ENCODE measurements at places on chromosomes 11 and 22.

- DNase-seq = no peak
These were observed 26.7 kb downstream of the DHCR7 start for GRCh38 chr11:71421392-71421950.

GRCh38 chr11:108125096-108125495, 3.7 kb downstream of the ACAT1 start:
- peak; percentile 21 for DNase-seq

GRCh38 chr11:60813324-60813723, 28.2 kb downstream of the MS4A10 start:
- no peak for DNase-seq

DNA sequence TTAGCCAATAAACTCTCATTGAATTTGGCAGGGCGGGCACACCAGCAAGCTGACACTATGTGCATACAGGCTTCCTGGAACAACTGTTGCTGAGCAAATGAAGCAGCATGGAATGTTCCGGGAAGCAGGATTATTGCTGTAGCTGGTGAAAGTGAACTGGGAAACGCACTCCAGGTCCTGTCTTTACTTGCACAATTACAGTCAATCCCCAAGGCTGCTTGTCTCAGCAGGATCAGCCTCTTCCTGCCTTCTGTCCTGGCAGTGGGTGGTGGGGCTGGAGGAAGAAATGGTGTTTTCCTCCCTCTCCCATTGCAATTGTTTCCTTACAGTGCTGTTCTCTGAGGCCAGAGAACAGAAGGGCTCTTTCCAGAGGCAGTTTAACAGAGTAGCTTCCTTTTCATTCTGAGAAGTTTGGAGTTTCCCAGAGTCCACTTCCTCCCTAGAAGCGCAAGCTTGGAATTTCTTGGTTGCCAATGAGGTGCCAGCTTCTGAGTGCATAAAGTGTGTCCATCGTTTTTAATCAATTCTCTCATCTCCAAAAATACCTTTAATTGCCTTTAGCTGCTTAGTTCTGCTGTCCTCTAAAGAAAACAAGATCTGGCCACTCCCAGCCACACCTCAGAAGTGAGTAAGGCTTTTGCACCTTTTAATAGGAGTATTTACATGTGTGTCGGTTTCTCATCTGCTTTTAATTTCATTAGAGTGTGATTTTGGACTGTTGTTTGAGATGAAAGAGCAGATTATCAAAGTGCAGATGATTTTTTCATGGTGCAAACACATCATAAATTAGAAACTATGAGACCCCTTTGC, 19.9 kb downstream of the CD44 start:
- no peak for DNase-seq

DNA sequence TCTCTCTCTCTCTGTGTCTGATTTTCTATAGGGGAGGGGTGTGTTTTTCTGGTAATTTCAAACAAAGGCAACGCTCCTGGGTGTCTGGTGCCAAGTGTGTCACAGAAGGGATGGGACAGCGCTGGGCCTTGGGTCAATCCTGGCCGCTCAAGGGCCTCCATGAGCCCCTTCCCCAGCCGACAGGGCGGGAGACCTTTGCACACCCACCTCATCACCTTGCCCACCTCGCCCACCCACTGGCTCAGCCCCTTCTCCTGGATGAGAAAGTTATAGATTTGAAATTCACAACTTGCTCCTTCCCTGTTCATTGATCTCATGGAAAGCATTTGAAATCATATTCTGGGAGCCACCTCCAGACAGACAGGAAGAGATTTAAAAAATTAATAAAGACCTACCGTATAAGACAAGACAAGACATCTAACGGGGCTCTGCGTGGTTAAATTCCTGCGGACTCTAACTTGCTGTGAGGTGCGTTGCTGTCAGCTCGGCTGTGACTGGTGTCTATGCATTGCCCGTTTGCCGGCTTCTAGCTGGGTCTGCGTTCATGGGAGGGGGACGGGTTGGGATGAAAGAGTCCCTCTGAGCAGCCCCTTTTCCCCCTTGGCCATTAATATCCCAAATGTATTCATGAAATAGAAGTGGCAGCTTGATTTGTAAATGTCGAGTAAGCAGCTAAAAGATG, 27.0 kb downstream of the MPPED1 start:
- DNase-seq = no peak

GRCh38 chr11:132184079-132184478, 813.7 kb downstream of the NTM start:
- DNase-seq = no peak

DNA sequence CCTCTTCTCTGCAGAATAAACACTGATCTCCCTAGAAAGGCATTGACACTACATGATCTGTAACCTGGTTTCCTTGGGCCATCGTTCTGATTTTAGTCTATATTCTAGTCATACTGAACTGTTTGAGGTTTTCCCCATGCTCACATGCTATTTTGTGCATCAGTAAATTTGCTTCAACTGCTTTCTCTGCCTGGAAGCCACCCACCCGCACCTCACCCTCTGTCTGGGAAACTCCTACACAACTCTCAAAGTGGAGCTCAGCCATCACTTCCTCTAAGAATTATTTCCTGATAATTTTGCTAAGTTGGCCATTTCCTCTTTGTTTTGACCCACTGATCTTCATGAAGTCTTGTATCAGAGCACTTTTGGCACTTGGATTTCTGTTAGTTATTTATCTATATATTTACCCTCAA, 36.1 kb downstream of the MMP20 start:
- no peak for DNase-seq

- DNase-seq = peak; percentile 76
These were observed 638 bp upstream of the PITPNM1 start for GRCh38 chr11:67505605-67506396.

DNA sequence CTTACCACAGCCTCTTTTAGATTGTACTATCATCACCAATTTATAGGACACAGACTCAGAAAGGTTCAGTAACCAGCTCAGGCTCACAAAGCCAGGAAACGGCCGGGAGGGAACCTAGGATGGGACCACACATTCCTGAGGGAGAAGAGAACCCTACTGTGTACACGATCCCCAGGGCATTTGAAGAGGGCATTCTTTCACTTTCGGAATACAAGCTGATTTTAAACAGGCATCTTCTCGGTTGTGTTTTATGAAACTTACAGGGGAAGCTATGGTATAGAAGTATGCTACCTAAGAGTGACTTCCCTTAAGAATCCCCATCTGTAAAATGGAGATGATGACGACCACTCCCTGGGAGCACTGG, 19.0 kb downstream of the SMCO4 start:
- no peak for DNase-seq

DNA sequence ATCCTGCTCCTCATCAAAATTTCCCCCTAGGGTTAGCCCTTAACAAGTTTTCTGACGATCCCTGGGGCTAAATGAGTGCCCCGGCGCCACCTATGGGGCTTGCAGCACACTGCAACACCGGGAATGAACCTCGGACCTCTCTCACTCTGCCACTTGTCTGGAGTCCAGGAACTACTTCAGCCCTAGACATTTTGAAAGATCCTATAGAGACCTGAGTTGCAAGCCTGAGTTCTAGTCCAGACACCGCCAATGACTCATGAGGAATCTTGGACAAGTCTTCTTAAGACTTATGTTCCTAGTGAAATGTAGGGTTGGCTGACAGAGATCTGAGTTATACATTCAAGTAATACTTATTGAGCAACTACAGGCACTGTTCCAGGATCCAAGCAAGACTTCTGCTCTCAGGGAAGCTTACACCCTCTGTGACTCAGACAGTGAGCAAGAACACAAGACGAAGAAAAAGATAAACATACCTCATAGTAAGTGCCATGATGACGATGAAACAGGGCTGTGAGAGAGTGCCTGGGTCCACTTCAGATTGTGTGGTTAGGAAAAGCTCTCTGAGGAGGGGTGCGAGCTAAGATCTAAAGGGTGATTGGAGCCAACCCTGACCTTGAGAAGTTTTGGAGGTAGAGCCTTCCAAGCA, 10.2 kb upstream of the STK33 start:
- no peak for DNase-seq

DNA sequence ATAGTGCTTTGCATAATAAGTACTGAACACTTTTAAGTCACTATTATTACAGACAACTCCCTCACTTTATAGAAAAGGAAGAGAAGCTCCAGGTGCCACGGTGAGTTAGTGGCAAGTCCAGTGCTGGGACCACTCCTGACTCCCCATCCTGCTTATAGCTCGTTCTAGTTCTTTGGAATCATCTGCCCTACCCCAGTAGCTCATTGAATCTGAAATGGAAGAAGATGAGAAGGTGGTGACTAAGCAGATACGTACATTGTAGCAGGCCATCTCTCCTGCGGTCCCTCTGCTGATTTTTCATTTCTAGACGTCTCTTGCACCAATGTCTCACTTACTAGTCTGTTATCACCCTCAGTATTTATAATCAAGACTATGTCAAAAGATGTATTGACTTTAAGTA, 21.6 kb downstream of the MMP20 start:
- DNase-seq = no peak

GRCh38 chr11:80838153-80838552, 1397.3 kb upstream of the TENM4 start:
- DNase-seq = no peak

DNA sequence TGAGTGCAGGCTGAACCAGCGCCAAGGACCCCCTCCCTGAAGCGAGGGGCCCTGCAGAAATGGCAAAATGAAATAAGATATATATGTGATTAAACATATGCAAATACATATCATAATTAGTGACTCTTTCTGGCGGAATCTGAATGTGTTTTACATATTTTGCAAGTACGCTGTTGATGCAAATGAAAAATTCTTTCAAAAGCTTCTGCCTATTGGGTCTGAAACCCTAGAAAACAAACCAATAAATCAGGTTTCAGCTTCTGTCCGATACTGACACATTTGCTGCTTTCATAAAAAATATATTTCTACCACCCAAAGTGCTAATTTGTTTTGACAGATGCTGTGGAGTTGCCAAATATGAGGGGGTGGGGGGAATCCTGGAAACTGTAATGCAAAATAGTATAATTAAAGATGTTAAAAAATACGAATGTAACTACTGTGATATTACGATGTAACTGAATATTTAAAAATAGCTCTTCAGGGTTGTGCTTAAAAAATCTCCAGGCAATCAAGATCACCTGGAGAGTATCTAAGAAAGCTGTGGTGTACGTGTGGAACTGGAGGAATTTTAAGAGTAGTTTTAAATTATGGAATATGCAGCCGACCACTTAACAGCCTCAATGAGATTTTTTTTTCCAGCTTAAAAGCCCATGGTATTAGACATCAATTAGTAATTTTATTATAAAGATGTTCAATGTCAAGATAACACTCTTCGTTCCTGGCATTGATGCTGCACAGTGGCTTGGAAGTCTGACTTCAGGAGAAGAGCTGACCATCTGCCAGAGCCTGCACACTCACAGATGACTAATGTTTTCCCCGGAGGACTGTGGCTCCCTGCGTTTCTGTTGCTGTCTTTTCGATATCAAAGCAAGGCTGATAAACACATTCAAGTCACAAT, 122.2 kb upstream of the RCN1 start:
- no peak for DNase-seq
